ENCODE measurements at places on chromosomes 2 and 18.

DNA sequence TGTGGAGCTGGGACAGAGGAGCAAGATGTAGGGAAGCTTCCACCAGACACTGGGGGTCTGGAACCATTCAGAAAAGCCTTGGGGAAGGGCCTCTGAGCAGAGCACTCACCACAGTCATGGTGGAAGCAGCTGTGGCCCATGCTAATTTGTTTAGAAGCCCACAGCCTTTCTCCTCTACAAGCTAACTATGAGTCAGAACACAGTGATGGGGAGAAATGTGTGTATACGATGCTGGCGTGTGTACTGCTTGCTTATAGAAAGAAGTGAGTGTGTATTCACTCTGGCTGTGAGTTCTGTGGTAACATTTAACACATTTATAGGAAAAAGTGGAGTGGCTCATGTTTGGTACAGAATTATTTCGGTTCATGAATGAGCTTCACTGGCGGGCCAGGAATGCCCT lies 157.0 kb upstream of the ACAA2 start:
- DNase-seq = no peak

DNA sequence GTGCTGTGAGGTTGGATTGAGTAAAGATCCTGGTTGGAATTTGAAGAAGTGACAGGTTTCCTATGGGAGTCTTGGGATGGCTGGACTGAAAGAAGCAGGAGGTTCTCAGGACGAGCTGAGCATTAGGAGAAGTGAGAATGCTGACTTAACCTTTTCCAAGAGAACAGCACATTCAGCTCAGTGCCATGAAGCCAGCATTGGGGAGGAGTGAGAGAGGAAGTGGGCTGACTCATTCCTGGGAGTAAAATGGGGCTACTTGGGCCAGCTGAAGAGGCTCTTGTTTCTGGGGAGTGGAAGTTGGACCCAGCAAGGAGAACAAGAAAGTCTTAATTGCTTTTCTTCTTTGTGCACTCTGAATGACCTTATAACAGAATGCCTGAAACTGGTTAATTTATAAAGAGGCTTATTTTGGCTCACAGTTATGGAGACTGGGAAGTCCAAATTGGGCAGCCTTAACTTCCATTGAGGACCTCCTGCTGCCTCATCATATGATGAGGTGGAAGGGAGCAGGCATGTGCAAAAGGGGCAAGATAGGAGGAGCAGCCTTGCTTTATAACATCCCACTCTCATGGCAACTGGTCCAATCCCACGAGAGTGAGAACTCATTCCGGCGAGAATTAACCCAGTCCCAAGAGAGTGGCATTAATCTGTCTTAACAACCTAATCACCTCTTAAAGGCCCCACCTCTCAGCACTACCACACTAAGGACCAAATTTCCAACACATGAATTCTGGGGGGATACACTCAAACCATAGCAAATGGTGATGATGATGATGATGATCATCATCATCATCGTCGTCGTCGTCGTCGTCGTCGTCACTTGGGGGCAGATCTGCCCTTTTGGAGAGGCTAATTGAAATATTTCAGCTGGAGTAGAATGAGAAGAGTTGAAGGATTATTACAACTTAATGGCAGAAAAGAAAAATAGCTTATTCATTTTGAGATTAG lies 26.1 kb downstream of the DGUOK start:
- DNase-seq = no peak

DNA sequence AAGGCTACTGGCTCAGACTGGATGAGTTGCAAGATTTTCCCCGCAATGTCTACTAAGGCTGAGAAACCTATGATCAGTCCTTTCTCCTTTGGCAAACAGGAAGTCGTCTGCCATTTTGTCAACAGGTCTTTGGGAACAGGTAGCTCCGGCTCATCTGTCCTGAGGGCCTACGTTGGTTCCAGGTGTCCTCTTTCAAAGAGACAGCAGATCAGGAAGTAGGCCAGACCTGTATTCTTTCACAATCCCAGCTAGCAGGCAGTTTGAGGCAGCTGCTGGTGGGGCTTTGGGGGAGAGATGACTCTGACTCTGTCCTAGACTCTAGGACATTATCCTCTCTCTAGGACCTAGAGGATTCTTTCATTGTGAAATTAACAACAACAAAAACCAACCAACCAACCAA lies 98.6 kb downstream of the ACTR2 start:
- no peak for DNase-seq

DNA sequence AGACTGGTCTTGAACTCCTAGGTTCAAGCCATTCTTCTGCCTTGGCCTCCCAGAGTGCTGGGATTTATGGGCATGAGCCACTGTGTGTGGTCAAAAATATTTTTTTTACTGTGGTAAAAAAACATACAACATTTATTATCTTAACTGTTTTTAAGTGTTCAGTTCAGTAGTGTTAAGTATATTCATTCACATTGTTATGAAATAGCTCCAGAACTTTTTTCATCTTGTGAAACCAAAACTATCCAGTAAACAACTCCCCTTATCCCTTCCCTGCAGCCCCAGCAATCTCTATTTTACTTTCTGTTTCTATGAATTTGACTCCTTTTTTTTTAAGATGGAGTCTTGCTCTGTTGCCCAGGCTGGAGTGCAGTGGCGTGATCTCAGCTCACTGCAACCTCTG lies 9.3 kb downstream of the RMC1 start:
- no peak for DNase-seq

DNA sequence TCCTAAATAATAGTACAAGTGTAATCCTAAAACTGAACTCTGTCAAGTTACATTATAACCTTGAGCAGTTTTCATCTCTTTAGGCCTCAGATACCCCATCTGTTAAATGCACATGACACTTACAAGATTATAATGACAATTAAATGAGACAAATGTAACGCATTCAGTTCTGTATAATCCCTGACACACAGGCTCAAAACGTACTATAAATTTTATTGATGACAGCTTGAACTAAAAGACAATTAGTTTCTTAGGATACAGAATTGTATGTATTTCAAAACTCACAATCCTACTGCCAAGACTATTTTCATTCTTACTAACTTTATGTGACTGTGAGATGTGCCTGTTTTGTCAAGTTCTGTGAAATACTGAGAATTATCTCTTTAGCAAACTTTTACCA lies 56.2 kb downstream of the GFPT1 start:
- DNase-seq = no peak

GRCh38 chr2:66578687-66579106 lies 143.8 kb downstream of the MEIS1 start:
- DNase-seq = no peak

DNA sequence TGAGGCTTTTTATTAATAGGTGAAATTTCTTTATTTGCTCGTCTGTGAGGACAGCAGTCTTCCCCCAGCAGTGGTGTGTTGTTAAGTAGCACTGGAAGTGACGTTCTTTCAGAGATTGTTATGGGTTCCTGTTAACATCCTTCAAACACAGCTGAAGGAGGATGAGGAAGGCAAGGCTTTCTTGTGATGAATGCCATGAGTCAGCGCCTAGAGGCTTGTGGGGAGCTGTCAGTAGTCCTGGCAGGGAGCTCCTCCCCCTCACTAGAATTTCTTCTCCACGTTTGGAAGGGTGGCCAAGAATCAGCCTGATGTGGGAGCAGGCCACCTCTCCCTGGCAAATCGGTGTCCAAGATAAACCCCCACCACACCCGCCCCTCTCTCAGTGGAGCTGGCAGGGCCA lies 113.2 kb downstream of the ARHGEF4 start:
- DNase-seq = no peak

DNA sequence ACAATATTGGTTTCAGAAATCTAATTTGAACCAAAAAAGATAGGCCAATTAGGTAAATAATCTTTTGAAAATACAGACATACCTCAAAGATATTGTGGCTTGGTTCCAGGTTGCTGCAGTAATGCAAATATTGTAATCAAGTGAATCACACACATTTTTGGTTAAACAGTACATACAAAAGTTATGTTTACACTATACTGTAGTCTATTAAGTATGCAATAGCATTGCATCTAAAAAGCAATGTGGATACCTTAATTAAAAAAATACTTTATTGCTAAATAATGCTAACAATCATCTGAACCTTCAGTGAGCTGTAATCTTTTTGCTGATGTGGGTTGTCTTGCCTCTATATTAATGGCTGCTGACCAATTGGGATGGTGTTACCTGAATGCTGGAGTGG lies 67.3 kb downstream of the KYNU start:
- no peak for DNase-seq

DNA sequence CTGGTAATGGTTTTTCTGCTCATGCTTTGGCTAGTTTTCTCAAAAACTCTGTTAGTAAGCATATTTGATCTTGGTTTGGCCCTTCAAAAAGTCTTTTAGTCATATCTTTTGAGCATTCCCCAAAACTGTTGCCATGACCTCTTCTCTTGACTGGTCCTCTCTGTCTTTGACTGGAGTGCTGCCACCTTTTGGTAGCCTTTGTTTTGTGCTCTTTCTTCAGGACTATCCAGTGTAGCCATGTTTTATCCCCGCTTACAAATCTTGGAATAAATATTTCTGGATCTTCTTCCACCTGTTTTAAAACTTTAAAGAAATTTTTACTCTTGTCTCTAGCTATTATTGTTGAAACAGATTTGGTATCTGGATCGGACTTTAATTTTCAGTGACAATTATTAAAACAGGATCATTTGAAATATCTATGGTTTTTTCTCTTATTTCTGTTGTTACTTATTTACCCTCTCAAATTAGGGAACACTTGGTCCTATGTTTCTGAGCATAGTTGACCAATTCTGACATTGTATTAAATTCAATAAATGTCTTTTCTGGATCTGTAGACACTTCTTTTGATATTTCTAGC lies 965 bp upstream of the ELOA2 start:
- DNase-seq = no peak

GRCh38 chr18:24499814-24500213 lies 39.4 kb downstream of the HRH4 start:
- DNase-seq = no peak

- DNase-seq = no peak
These were observed 8.2 kb upstream of the GBX2 start for GRCh38 chr2:236176417-236176816.

DNA sequence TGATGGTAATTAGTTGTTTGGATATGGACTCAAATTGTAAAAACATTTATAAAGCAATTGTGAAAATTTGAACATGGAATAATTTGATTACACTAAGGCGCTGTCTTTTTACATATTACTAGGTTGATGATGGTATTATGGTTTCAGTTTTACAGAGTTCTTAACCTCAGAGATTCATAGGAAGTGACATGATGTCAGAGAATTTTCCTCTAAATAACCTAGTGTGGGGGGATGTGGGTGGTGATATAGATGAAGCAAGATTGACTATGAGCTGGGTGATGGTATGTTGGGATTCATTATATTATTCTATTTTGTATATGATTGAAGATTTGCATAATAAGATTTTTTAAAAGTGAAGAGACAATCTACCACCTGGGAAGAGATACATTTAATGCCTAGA lies 45.9 kb upstream of the ATP5MC3 start:
- no peak for DNase-seq

GRCh38 chr2:88448248-88448647 lies 4.2 kb downstream of the FOXI3 start:
- DNase-seq = no peak

DNA sequence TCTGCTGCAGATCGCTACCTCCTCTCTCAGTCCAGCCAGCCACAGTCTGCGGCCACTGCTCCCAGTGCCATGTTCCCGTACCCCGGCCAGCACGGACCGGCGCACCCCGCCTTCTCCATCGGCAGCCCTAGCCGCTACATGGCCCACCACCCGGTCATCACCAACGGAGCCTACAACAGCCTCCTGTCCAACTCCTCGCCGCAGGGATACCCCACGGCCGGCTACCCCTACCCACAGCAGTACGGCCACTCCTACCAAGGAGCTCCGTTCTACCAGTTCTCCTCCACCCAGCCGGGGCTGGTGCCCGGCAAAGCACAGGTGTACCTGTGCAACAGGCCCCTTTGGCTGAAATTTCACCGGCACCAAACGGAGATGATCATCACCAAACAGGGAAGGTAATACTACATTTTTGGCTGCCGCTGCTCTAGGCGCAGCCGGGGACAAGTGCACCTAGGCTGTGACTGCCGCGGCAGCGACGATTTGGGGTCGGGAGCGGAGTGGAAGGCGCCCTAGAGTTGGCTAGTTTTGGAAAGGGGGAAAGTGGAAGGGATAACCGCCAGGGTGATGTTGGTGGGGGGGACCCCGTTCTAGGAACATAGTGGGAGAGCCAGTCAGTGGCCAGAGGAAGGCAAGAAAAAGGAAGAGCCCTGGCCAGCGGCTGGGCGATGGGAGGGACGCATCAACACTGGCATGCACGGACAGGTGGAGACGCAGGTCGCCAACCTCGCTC lies 776 bp downstream of the TBR1 start:
- DNase-seq = no peak

DNA sequence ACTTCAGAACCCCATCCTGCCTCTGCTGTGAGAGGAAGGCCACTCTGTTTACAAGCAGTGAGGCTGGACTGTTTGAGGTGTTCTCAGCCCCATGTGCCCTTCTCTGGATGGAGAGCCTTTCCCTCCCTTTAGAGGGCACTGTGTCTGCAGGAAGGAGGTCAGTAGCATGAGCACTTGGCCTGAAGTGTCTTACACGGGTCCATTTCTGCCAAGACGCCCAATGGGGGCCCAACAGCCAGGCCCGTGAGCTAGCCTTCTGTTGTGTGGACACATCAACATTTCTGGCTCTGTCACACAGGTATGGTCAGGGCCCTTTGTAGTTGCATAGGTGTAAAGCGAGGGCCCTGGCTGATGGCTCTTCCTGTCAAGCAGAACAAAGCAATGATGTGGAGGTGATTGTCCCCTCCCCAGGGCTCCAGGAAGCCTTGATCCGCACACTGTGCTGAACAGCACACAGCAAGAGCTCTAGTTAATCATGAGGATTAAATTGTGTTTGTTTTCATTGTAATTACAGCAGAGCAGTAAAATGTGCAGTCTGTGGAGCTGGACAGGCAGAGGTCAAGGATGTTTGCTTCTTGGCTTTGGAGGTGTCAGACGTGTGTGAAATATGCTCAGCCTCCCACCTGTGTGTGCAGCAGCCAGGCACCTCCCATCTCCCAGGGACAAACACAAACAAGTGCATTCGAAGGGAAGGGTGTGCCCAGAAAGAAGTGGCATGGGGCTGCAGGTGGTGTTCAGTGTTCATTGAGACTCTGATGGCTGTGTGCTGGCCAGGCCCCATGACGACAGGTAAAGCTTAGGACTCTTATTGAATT lies 132.1 kb downstream of the SH3RF3 start:
- no peak for DNase-seq

DNA sequence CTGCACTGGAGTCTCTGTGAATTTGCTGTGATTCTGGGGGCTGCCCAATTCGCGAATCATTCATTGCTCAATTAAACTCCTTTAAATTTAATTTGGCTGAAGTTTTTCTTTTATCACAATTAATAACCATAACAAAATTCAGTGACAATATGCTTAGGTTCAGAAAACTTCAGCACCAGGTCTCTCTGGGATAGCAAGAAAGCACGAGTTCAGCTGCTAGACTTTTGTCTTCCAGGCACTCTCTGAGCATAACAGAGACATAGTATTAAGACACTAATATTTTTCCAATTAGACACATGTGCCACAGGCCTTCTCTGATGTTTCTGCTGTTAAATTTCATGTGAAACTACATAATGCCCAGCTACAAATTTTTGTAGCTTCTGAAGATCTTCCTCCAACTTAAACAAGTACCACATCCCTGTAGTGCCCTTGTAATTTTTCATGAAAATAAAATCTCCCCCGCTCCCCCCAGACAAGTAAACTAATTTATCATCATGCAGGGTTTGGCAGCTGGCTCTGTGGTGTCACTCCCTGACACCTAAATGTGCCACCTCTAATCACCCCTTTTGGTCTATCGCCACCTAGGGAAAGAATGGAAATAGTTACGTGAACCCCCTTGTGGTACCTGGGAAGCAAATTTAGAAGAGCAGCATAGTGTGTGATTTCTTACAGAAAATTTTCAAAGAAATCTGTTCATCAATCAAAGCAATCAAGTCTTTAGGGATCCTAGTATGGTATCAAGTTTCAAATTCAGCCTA lies 94.1 kb downstream of the CSRNP3 start:
- no peak for DNase-seq

Data from activated T-helper 1 cell treated with Interleukin-2 at 50 U/mL for 16 hours (primary cell).